ENCODE measurements at places on chromosomes 5 and 9.

GRCh38 chr9:89461265-89461664 lies 36.6 kb downstream of the SEMA4D start:
- peak; percentile 5 for DNase-seq

- no peak for DNase-seq
These were observed 24.4 kb downstream of the EGR1 start for GRCh38 chr5:138489683-138490061.

- DNase-seq, result no peak
These were observed 20.9 kb downstream of the NCS1 start for GRCh38 chr9:130193103-130193502.

DNA sequence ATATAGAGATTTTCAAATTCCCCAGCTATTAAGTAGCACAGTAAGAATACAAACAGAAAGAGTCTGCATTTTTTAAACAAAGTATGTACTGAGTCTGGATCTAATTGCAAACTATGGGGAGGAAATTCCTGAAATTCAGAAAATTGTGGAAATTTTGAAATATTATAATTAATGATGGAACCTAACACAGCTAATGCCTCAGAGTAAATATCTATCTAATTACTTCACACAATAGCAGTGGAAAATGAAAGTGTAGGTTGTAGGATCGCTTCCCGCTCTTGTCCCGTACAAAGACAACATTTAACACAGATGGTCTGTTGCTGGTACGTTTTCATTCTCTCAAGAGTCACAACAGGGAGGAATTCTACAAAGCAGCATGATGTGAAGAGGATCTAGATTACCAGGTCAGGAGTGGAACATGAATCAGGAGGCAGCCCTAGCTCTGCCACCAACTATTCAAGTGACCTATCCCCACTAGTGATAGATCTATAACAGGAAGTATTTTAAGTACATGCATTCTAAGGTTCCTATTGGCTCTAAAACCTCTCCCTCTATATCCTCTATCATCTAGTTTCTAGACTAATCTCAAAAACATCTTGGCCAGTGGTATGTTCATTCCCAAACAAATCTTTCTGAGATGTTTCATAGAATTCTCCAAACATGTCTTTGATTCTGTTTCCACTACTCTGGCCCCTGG lies 58.9 kb upstream of the GRAMD2B start:
- no peak for DNase-seq

DNA sequence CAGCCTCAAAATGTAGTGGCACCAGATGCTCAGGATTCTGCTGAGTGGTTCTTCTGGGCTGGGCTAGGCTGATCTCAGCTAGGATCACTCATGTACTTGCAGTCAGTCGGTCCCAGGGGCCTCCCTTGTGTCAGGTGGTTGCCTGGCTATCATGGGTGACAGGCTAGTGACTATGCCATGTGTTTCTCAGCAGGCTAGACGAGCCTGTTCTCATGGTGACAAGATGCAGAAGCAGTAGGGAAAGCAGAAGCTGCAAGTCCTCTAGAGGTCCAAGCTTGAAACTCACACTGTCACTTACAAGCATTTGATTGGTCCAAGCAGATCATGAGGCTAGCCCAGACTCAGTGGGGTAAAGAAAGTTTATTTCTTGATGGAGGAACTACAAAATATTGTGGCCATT lies 15.2 kb upstream of the KCNMB1 start:
- DNase-seq, result no peak

GRCh38 chr9:86601697-86602096 lies 247.5 kb upstream of the TUT7 start:
- DNase-seq, result no peak

DNA sequence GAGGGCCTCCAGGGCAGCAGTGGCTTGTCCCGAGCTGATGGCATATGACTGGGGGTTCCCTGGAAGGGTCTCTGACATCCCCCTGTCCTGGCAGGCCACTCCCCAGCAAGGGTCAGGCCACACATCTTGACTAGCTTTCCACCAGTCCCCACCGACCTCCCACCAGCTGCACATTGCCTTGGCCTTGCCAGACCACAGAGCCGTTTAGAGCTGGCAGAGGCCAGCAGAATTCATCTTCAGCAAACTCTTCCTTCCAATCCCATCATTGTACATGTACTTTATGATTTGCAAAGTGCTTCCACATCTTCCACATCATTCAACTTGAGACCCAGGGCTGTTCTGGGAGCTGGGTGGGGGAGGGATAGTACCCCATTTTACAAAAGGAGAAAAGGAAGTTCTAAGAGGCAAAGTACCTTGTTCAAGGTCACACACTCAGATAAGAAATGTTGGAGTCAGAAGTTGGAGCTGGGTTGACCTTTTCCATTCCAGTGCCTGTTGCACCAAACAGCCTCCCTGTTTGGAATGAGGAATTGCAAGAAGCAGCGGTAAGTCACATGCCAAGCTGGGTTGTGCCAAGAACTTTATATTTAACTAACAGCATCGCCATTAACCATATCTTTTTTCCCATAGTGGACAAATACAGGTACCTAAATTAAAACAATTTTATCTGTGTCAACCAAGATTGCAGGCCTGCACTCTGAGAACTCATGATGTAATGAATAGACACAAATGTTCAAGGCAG lies 25.8 kb upstream of the COL15A1 start:
- DNase-seq, result no peak

- no peak for DNase-seq
These were observed 64.4 kb downstream of the GALNT10 start for GRCh38 chr5:154254896-154255295.

DNA sequence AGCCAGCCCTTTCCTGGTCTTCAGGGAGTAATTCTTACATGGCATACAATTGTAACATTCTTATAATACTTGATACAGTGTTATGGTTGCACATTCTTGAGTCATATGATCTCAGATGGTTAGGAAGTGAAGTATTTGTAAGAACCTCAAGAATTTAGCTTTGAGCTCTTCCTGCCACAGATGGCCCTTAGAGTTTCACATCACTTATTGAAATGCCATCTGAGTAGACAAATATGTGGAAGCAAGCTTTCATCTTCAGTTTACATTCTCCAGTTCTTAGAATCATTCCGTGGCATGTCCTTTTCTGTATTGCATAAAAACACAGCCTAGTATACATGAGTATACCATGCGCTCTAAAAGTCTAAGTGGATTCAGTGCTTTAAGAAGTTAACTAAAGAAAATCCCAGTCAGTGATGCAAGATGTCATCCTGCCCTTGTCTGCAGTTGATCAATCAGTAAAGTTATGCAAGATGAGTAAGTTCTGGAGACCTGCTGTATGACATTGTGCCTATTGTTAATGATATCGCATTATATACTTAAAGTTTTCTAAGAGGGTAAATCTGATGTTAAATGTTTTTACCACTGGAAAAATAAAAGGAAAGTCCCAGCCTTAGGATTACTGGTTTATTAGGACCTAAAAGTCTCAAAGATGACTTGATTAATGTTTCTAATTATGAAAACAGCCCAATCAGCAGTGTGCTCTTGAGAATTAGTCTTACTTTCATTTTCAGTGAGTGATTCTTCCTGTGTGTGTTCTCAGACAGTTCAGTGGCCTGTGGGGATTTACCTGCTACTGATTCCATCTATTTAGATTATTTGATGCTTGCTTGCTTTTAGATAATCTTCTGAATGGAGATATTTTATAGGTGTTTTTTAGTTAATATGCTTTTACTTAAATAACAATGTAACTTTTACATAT lies 29.4 kb downstream of the RHOBTB3 start:
- peak; percentile 99 for DNase-seq

DNA sequence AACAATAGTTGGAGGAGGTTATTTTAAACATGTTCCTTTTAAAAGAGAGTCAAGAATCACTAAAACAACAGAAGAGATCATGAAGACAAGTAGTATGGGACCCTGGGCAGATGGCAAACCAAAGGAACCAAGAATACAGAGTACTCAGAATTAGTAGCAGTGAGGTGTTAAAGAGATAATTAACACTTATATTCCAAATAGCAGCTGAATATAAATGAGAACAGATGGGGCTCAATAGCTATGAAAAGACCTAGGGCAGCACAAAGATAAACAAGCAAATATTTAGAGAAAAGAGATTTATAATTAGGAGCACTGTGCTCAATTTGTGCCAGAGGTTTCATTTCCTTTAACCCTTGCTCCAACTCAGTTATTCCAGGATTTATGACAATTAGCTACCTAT lies 159.1 kb downstream of the FAM114A2 start:
- no peak for DNase-seq

DNA sequence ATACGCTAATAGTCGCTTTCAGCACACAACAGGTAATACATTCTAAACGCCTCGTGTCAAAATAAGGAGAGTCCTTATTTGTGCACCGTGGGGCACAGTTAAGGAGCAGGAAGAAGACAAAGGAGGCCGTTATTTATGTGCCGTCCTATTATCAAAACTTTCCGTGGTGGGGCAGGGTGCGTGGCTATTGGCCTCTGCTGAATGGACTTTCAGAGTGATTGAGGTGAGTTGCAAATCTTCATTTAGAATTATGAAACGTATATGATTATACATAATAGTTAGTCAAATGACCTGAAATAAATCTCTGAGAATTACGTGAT lies 833 bp downstream of the C5orf24 start:
- DNase-seq, result no peak

DNA sequence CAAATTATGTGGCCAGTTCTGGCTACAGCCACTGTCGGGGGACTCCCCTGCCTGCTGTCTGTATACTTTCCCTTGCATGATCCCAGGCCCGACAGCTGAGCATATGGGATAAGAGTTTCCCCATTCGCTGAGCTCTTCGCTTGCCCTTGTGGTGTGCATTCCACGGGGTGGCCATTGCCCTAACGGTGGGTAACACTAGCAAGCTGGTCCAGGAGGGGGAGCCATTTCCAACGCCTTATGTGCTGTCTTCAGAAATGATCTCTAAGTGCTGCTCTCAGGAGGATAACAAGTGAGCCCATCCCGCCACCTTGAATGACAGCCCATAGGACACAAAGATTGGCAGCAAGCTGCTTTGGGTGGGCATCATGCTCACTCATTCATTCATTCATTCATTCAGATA lies 190.9 kb downstream of the FSTL4 start:
- no peak for DNase-seq

DNA sequence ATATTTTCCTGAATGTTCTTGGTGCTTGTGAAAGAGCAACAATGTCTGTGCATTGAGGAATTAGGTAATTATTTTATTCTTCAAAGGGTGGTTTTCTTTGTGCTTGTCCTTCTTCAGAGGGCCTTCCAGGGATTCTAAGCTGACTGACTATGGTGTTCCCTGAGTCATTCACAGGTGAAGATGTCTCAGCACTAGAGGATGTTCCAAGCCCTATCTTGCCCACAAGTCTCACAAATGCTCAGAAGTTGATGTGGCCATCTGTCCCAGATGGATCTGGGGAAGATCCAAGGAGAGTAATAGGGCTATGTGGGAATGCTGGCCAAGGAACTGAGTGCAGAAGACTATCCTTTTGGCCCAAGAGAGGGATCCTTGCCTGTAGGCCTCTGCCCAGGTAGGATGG lies 120.9 kb downstream of the ADAMTSL1 start:
- DNase-seq, result no peak

DNA sequence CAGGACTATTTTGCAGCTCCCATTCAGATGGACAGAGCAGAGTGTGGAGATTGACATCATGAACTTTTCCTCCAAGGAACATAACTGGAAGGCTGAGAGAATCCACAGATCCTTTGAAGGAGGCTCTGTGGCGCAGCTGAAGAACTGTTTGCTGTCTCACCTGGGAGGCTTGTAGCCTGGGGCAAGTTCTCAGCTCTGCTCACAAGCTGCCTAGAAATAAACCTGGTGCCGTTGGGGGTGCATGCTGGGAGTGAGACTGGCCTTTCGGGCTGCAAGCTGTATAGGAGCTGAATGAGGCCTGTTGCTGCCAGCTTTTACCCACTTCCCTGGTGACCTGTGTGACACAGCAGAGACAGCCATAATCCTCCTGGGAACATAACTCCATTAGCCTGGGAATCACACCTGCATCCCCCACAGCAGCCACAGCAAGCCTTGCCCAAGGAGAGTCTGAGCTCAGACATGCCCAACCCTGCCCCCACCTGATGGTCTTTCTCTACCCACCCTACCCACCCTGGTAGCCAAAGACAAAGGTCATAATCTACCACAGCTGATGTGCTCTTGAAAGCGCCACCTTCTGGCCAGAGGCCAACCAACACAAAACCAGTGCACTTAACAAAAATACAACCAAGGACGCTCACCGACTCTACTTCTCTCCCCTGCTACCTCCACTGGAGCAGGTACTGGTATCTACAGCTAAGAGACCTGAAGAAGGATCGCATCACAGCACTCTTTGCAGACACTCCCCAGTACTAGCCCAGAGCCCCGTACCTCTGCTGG lies 205.1 kb upstream of the MRPS30 start:
- DNase-seq, result no peak

- no peak for DNase-seq
These were observed 101.7 kb downstream of the GNA14 start for GRCh38 chr9:77546376-77546950.

- DNase-seq, result no peak
These were observed 35.4 kb downstream of the UBE2R2 start for GRCh38 chr9:33852216-33852826.

DNA sequence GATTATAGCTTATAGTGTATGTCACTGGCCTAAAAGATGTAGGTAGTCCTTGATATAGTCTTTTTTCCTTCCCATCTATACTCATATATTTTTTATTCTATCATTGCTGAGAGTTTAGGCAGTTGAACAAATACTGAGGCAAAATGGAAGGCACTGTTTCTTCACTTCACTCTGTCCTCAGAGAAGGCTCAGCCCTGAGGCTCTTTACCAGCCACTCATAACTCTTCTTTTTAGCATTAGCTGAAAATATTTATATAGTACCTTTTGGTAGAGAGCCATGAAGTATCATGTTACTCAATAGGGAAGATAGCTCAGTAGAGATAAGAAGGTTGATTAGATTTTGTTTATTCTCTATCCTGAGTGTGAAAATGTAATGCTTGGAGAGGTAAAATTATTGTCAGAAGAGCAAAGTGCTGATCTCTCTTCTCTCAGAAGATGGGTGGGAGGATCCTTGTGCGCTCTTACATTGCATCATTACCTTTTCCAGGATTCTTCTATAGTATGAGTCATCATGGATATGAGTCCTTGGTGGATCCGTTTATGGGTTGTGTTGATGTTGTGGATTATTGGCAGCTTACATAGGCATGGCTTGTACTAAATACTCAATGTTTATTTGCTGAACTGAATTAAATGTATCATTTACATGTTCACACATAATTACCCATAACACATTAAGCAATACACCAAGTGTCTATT lies 88.1 kb downstream of the ANXA1 start:
- DNase-seq, result no peak

DNA sequence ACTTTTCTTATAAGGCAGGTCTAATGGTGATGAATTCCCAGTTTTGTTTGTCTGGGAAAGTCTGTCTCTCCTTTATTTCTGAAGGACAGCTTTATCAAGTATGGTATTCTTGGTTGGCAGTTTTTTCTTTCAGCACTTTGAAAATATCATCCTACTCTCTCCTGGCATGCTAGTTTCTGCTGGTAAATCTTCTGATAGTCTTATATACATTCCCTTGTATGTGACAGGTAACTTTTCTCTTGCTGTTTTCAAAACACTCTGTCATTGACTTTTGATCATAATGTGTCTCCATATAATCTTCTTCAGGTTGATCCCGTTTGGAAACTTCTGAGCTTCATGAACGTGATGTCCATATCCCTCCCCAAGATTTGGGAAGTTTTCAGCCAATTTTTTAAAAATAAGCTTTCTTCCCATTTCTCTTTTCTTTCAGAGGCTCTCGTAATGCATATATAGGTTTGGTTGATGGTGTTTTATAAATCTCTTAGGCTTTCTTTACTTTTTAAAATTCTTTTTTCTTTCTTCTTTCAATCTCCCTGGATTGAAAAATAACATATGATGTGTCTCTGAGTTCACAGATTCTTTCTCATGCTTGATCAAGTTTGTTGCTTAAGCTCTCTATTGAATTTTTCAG lies 22.5 kb upstream of the GRAMD2B start:
- DNase-seq, result no peak

GRCh38 chr5:169875091-169875728 lies 105.1 kb downstream of the INSYN2B start:
- no peak for DNase-seq

Measured in AG04449 (cell line).